ENCODE measurements at places on chromosomes 13 and 19. TPM values are rescaled to one million over a fixed set of nuclear protein-coding genes. Genes with fewer than 3 reads are reported as not detected.

The KCNK6 gene
- polyA plus RNA-seq, result 19.5 TPM

The ZNF547 gene
- polyA plus RNA-seq, result 1.3 TPM

The NLRP11 gene
- polyA plus RNA-seq, result not detected

The ZNF428 gene
- polyA plus RNA-seq, result 27.3 TPM

The ZNF865 gene
- polyA plus RNA-seq, result 5.9 TPM

The PDX1 gene
- polyA plus RNA-seq, result not detected

The RAB3D gene
- 25.7 TPM for polyA plus RNA-seq

The CYP4F8 gene
- 0.19 TPM for polyA plus RNA-seq

The TNNI3 gene
- polyA plus RNA-seq, result 2.6 TPM

The PNMA8A gene
- 0.02 TPM for polyA plus RNA-seq

The C1QTNF9B gene
- polyA plus RNA-seq, result 0.04 TPM

The NDFIP2 gene
- polyA plus RNA-seq, result 37.5 TPM

The SPRED3 gene
- polyA plus RNA-seq, result 0.24 TPM

The YJEFN3 gene
- 1.6 TPM for polyA plus RNA-seq

The RFPL4A gene
- not detected for polyA plus RNA-seq

The FBN3 gene
- under 0.01 TPM for polyA plus RNA-seq

The ADGRE1 gene
- polyA plus RNA-seq, result 0.06 TPM

The OPA3 gene
- polyA plus RNA-seq, result 4.6 TPM

The FCAR gene
- not detected for polyA plus RNA-seq

The KLK6 gene
- polyA plus RNA-seq, result 32.8 TPM

The LRRC25 gene
- polyA plus RNA-seq, result 0.55 TPM

The DZIP1 gene
- polyA plus RNA-seq, result 3.0 TPM

The LAIR2 gene
- polyA plus RNA-seq, result not detected

All from esophagus (tissue), 2 donors.